Skeletal muscle cell (primary cell): ENCODE measurements at places on chromosomes 3 and 15.

- no peak for DNase-seq
Measured at GRCh38 chr15:70186152-70186551, 88.4 kb upstream of the TLE3 start.

GRCh38 chr15:51087513-51087912, 7.2 kb downstream of the TNFAIP8L3 start:
- no peak for DNase-seq

DNA sequence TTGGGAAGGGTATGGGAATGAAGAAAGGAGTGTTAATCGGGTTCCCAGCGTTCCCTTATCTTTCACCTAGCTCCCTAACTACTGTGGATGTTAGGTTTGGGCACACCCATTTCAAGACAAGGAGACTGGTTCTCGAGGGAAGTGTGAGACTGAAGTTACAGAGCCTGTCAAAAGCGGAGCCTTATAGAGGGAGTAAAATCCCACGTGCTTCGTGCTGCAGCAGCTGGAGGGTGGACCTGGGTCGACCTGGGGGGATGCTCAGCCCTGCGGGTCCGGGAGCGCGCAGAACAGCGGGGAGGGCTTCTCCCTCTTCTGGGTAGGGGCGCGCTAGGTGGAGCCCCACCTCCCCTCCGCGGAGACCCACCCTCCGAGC, 314 bp upstream of the TMED3 start:
- no peak for DNase-seq

- DNase-seq: no peak
Measured at GRCh38 chr3:178386401-178386800, 149.8 kb upstream of the KCNMB2 start.

- no peak for DNase-seq
Measured at GRCh38 chr3:148954981-148955380, 36.4 kb upstream of the GYG1 start.

GRCh38 chr15:77747175-77748077, 114.7 kb upstream of the LINGO1 start:
- DNase-seq: no peak

GRCh38 chr15:38522922-38523321, 41.7 kb downstream of the RASGRP1 start:
- DNase-seq: no peak

- DNase-seq: no peak
Measured at GRCh38 chr3:129316248-129317013, 37.8 kb downstream of the HMCES start.

DNA sequence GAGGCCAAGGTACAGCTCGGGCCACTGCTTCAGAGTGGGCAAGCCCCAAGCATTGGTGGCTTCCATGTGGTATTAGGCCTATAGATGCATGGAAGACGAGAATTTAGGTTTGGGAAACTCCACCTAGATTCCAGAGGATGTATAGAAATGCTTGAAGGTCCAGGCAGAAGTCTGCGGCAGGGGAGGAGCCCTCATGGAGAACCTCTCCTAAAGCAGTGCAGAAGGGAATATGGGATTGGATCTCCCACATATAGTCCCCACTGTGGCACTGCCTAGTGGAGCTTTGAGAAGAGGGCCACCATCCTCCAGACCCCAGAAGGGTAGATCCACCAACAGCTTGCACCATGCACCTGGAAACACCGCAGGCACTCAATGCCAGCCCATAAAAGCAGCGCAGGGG, 48.1 kb upstream of the XXYLT1 start:
- DNase-seq: no peak

GRCh38 chr3:127676921-127677351, 4.2 kb downstream of the ABTB1 start:
- DNase-seq: no peak

GRCh38 chr15:75577401-75578172, 1.5 kb downstream of the PTPN9 start:
- DNase-seq: no peak

DNA sequence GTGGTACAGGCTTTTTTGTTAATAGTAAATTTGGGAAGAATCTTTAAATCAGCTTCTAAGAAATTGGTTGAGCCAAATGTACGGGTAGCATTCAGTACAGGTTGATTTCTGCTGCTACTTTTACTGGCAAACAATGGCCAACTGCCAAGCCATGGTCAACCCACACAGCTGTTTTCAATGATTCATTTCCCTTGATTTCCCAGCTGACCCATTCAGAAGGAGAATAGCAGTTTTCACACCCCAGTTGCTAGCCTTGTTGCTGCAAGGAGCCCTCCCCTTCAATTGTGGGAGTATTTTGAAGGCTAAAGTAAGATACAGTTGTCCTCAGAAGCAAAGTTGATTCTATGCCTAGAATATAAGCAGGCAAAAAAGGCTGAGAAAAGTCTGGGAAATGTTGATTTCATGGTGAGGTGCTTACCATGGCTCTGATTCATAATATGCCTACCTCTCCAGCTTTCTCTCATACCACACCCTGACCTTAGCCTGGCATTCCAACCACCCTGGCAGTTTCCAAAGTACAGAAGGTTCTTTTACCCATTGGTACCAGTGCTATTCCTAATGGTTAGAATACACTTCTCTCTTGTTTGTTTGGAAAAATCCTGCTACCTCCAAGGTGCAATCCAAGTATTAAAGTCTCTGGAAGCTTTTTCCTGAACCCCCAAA, 320.3 kb upstream of the TGFBR2 start:
- DNase-seq: peak; percentile 98

DNA sequence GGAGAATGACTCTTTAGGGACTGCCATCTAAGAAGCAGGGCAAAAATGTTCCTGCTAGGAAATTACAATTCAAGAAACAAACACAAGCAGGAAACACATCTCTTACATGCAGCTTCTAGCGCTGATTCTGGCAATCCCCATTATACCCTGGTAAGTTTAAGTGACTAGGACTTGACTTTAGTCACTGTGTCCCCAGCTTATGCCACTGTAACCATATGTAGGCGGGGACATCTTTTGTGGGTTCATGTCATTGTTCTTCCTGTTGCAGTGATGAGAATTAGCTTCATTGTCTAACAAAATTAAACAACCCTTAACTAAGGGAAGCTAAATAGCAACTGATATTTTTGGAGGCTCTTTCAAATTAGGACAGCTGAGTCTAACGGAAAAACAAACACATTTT, 17.9 kb upstream of the FAM81A start:
- no peak for DNase-seq

DNA sequence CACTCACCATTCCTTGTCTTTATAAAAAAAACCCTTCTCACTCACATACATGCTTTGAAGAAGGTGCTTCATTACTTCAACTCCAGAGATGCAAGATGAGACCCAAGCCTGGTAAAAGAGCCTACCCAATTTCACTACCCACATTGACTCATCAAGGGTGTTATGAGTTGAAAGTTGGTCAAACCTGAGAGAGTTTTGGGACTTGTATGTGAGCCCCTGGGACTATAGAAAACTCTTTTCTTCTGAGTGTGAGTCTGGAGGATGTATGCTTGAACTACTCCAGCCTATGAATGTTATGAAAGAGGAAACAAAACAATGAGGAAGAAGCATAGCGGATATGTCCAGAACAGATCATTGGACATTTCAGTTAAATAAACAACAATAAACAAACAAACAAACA, 106.5 kb upstream of the SATB1 start:
- no peak for DNase-seq

GRCh38 chr3:159488602-159489001, 500.0 kb upstream of the IL12A start:
- no peak for DNase-seq

DNA sequence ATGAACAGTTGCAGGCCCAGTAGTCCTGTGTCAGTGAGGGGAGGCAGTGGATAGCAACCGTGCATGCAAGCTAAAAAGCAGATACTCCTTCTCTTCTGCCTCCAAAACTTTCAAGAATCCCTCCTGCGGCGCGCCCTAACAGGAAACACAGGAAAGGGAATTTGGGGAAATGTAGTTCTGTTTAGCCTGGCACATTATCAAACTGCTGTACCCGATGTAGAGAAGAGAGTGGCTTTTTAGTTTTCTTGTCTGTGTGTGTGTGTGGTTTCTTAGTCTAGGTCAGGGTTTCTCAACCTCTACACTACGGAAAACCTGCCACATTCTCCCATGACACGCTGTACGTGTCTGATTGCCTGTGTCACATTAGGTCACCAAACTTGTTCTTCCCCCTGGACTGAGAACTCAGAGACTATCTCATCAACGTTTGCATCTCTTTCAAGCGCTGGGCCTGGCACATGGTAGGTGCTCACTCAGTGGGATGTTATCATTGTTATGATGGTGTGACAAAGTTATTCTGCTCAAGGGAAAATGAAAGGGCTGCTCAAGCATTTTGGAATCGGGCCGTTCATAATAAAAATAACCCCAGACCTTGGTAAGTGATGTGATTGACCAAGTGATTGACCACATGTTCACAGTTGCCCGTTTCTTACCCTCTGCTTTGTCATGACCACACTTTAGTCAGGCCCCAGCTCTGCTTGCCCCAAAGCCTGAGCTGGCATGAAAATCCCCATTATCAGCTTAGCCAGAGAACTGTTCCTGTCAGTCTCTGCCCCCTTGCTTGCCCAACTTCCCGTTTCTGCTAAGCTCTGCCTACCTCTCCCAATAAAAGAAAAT, 33.2 kb downstream of the TM4SF4 start:
- DNase-seq: no peak

- DNase-seq: no peak
Measured at GRCh38 chr3:48038971-48039481, 22.8 kb upstream of the MAP4 start.

- DNase-seq: no peak
Measured at GRCh38 chr3:23128655-23129054, 74.5 kb upstream of the UBE2E2 start.

GRCh38 chr3:152497457-152497856, 228.7 kb downstream of the MBNL1 start:
- peak; percentile 44 for DNase-seq

DNA sequence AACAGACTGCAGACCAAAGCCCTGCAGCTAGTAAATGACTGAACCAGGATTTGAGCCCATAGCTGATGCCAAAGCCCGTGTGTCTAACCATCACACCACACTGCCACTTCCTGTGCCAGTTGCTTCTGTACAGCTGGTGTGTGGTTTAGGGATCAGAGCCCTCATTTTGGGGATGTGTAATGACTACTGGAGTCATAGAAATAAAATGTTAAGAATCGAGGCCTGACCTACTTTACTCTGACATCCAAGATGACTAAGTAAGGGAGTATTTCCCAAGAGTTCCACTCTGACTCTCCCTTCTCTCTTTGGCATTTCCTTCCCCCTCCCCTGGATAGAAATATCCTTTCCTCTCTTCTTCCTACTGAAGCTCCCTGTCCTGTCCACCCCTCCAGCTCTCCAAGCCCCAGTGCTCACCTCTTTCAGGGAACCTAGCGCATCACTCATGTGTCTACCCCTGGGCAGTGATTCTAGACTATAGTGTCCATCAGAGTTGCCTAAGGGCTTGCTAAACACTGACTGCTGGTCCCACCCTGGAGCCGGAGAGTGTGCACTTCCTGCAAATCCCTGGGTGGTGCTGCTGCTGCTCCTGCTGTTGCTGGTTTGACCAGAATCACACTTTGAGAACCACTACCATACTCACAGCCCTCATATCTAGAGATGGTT, 53.8 kb downstream of the MGLL start:
- DNase-seq: peak; percentile 85

DNA sequence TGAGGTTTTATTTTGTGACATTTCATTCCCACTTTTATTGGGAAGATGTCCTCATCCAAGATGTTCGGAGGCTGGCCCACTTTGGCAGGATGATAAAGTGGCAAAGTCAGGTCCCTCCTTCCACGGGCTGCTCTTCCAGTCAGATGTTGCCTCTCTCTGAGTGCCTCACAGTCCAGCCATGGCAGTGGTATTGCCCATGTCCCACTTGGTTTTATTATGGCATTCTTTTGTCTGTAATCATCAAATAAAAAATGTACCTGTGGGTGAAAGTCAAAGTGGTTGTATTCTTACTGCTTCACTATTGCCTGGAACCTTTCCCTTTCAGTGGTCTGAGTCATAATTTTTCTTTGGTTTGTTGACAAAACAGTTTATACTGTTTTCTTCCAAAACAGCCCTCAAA, 20.2 kb downstream of the ARNT2 start:
- DNase-seq: no peak

DNA sequence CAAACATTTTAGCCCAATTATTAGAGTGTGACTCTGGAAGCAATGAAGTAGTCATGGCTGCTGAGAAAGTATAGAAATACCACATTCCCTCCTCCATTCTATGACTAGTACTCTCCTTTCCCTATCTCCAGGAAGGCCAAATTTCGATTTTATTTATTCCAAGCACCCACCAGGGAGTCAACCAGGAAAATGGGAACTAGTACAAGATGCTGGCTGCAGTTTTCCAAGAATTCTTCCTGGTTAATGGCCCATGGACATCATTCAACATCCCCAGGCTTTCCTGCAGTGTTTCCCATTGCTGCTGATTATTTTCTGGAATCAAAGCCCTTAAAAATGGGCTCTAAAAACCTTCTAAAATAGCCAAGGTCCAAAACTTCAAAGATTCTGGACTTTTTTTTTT, 247.9 kb upstream of the STT3B start:
- DNase-seq: no peak

DNA sequence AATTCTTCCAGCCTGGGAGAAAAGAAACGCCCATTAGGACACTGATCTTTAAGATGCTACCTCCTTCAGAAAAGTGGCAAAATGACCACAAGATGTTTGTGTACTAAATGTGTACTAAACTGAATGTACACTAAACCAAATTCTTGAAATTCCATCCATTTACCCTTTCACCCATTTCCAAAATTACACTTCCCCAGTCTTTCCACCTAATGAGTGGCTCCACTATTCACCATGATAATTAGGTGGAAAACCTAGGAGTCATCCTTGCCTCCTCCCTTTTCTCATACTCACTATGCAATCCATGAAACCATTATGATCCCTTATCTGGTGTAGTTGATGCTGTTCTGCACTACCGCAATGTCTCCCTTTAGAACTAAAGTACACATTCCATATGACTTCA, 452.1 kb upstream of the THBS1 start:
- no peak for DNase-seq

DNA sequence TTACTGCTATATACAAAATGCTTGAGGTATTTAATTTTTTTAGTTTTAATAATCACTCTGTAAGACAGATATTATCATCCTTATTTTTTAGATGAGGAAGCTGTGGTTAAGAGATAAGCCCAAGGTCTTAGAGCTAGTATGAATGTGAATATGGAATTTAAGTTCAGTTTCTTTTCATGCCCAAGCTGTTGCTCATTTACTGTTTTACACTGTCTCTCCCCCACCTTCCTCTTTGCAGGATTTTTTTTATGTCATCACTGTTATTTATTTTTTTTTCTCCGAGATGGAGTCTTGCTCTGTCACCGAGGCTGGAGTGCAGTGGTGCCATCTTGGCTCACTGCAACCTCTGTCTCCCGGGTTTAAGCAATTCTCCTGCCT, 22.5 kb downstream of the MAP2K5 start:
- DNase-seq: no peak
